Astrocyte of the cerebellum (primary cell): ENCODE measurements at places on chromosomes 13 and 19.
A peak's percentile ranks its signal among the peaks of the same experiment; 100 is the strongest.

DNA sequence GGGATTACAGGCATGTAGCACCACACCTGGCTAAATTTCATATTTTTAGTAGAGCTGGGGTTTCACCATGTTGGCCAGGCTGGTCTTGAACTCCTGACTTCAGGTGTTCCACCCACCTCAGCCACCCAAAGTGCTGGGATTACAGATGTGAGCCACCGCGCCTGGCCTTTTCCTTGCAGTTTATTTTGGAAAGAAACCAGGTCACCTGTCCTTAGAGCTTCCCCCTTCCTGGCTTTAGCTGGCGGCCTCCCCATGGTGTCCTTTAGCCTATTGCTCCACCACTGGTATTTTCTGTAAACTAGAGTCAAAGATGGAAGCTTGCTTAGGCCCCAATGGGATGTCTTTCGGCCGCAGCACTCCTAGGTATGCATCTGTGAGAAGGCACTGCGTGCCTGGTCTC is 91.2 kb downstream of the DPF1 start:
- DNase-seq, result no peak

- DNase-seq, result peak; percentile 22
Observed at GRCh38 chr13:97122381-97122996, 99.6 kb upstream of the MBNL2 start.

DNA sequence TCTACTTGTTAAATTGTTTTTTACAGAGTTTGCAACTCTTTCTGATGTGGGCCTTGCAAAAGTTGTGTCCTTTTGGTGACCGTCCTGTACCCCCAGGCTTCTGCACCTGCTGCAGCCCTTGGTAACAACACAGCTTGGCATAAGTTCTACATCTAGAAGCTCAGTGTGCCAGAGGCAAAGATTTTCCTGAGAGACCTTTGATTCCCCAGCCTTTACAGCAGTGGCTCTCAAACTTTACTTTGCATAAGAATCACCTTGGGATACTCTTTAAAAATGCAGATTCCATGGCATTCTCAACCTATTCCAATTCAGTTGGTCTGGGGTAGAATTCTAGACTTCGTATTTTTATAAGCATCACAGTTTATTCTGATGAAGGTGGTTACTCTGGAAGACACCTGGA is 260.9 kb downstream of the DCT start:
- DNase-seq, result no peak

DNA sequence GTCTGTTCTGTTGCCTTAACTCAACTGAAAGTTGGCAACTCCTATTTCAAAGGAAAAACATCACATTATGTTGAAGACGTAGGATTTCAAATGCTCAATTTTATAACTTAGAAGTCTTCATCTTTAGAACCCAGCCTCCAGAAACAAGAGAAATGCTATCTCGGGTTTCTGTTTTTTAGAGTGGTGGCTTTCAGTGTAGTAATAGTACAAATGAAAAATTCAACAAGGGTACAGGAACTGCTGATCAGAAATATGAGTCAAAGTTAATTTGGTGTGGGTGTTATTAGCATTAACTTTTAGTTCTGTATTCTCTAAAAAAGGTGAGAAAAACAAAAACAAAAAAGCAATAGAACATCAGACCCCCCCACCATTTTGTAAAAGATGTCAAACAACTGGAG is 56.6 kb upstream of the FLT1 start:
- no peak for DNase-seq

DNA sequence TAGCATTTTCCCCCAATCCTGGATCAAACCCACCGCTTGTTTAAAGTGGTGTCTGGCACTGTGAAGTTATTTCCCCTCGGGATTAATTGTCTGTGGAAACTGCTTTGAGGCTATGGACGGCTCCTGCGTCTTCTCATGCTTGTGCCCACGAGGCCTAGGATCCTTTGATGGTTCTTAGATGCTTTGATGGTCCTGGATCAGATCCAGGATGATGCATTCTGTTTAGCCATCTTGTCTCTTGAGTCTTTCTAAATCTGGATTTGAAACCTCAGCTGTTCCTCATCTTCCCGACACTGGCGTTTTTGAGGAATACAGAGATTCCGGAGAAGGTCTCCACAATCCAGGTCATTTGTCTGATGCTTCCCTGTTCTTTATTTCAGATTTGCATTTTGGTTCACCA is 36.1 kb upstream of the USP29 start:
- DNase-seq, result no peak

DNA sequence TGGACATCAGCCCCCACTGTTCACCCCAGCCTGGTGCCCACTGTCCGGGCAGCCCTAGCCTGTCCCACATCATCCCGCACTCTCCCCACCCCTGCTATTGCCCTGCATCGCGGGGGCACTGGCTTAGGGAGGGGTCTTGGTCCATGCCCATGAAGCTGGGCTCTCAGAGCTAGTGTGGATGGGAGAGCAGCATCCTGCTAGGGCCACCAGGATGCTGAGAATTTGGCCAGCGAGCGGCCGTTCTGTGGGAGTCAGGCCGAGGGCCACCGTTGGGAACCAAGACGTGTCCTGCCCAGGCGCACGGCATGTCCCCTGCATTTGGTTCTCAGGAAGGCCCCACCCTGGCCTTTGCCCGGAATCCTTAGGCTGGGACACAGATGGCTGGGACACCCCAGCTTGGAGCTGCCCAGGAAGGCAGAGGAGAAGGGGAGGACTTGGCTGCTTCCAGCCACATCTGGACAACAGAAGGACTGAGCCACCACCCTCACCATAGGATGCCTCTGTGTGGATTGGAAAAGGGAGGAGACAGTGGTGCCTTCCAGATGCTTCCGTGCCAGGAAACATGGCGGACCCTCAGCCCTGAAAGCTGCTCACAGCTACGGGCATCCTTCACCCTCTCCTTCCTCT is 14.6 kb downstream of the ADGRE5 start:
- no peak for DNase-seq

- no peak for DNase-seq
Observed at GRCh38 chr13:20392530-20392929, 133.1 kb downstream of the CRYL1 start.

GRCh38 chr13:27853335-27853734 is 61.1 kb downstream of the GSX1 start:
- DNase-seq, result no peak

DNA sequence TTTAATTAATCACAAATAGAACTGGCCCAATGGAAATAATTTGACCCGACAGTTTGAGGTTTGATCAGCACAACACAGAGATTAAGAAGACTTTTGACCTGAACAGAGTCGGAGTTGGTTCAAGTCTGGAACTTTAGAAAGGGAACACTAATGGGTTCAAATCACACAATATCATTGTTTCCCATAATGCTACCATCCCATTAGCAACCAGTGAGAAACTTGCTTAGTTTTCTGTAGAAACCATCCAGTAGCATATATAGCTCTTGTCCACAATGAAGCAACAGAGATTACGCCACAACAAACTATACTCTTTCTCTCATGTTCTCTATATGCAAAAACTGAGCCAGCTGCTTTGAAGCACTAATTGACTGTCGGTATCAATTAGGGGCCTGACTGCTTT is 376.9 kb upstream of the SPRY2 start:
- DNase-seq, result no peak

- DNase-seq, result no peak
Observed at GRCh38 chr19:57642396-57643046, 9.6 kb downstream of the ZNF211 start.

GRCh38 chr13:30115257-30115600 is 192.1 kb downstream of the KATNAL1 start:
- DNase-seq, result no peak

GRCh38 chr13:40480012-40480914 is 186.2 kb downstream of the FOXO1 start:
- no peak for DNase-seq

- no peak for DNase-seq
Observed at GRCh38 chr19:30862876-30863275, 486.4 kb downstream of the TSHZ3 start.

GRCh38 chr13:55038230-55038629 is 2009.6 kb downstream of the OLFM4 start:
- no peak for DNase-seq

- no peak for DNase-seq
Observed at GRCh38 chr13:98328511-98328910, 151.4 kb upstream of the RNF113B start.

DNA sequence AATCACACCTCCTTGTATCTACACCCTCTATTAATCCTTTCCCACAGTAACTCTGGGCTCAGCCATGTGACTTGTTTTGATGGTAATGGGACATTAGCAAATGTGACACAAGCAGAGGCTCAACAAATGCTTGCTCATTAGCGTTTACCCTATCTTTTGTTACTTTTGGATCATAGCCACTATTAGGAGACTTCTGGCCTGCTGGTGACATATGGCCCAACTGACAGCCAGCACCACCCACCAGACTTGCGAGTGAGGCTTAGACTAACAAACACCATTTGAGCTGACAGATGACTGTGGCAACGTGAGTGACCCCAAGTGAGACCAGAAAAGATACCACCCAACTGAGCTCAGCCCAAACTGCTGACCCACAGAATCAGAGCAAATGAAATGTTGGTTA is 154.1 kb downstream of the OLFM4 start:
- DNase-seq, result no peak

DNA sequence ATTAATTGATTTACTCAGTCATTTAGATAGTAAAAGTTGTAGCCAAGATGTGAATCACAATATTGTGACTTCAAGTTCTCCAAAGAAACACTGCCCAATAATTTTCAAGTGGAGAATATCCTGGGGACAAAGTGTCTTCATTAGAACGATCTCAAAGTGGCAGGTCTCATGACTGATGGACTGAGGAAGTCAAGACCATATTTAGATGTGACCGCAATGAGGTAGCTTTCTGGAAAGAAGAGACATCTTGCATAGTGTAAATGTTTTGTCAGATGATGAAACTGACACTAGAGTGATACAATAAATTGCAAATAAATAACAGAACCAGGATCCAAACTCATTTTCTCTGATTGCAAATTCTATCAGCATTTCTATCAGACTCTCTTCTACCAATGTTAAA is 1476.9 kb downstream of the EFNB2 start:
- DNase-seq, result no peak

GRCh38 chr13:112871742-112872141 is 97.3 kb upstream of the MCF2L start:
- no peak for DNase-seq

- no peak for DNase-seq
Observed at GRCh38 chr13:43389573-43389972, 366.2 kb downstream of the DNAJC15 start.

- DNase-seq, result no peak
Observed at GRCh38 chr19:48473161-48473966, 4.2 kb downstream of the CYTH2 start.

DNA sequence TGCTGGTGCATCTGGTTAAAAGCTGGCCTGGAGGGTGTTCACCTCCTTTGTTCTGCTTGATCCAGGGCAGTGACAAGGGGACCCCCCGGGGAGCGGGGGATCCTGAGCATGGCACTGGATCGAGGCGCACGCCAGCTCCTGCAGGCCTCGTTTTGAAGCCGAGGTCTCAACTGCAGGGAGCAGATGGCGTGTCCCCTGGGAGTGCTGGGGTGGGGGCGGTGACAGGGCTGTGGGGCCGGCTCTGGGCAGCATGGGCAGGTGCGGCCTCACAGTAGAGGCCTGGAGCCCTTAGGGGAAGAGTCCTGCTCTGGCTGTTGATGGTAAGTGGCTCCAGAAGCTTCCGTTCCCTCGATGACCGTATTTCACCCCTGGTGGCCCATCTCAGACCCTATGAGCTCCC is 51.8 kb downstream of the CRTC1 start:
- DNase-seq, result no peak

GRCh38 chr13:19981685-19982238 is 23.2 kb downstream of the ZMYM2 start:
- DNase-seq, result no peak

- no peak for DNase-seq
Observed at GRCh38 chr13:29681864-29682263, 86.4 kb upstream of the SLC7A1 start.

GRCh38 chr19:16822648-16823047 is 6.5 kb upstream of the SIN3B start:
- no peak for DNase-seq

DNA sequence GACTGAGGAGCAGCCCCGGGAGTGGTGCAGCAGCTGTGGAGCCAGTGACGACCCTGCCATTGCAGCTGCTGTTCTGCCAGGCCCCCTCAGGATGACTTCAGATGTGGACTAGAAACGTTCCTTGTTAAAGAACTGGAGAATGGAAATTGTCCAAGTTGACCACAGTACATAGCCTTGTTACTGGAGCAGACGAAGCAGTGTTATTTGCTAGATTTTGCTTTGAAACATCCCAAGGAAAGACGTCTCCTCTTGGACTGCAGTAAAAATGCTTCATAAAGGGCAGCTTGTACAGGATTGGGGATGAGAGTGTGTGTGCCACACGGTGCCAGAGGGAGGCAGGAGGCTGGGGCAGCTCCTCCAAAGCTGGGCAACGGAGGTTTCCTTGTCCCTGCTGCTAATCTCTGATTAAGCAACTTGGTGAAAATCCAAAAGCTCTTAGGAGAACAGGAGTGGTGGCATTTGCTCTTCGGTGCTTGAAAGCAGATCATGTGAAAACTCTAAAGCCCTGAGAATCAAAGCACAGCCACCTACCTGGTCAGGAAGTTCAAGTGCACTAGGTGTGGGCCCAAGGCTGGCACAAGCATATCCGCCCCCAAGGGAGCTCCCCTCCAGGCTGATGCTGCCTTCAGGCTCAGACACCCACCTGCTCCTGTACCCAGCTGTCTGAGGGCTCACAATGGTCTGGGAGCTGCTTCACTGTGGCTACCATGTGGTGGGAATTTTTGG is 34.5 kb downstream of the SHISA2 start:
- DNase-seq, result peak; percentile 72

DNA sequence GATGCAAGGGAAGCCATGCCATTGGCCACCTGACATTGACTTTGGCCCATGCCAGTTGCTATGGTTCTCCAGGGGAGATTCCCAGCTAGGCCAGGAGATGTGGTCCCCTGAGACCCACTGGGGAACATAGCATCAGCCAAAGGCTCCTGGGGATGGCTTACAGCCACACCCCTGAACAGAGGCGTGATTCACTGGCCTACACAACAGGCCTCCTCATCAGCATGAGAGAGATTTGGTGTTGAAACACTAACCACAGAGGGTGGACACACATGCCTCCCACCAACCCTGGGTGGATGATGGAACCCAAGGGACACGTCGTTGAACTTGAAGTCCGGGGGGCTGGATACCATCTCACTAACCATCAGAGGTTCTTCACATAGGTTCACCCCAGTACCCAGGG is 14.4 kb downstream of the IQCN start:
- no peak for DNase-seq

DNA sequence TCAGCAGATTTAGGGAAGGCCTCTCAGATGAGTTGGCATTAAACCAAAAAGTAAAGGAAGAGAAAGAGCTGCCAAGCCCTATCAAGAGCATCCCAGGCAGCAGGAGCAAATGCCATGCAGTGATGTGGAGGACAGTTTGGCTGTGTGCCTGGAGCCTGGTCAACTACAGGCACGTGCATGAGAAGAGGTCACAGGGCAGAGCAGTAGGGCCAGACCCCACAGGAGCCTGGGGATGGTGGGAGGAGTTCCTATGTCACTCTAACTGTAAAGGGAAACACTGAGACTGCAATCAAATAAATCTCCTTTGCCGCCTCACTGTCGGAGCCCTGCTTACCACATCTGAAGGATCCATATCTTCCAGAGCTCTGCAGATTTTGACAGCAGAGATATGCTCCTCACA is 240.5 kb downstream of the ENOX1 start:
- no peak for DNase-seq
